Activated naive CD8-positive, alpha-beta T cell treated with anti-CD3 and anti-CD28 coated beads for 36 hours (primary cell): ENCODE measurements at places on chromosomes 6 and 20.

DNA sequence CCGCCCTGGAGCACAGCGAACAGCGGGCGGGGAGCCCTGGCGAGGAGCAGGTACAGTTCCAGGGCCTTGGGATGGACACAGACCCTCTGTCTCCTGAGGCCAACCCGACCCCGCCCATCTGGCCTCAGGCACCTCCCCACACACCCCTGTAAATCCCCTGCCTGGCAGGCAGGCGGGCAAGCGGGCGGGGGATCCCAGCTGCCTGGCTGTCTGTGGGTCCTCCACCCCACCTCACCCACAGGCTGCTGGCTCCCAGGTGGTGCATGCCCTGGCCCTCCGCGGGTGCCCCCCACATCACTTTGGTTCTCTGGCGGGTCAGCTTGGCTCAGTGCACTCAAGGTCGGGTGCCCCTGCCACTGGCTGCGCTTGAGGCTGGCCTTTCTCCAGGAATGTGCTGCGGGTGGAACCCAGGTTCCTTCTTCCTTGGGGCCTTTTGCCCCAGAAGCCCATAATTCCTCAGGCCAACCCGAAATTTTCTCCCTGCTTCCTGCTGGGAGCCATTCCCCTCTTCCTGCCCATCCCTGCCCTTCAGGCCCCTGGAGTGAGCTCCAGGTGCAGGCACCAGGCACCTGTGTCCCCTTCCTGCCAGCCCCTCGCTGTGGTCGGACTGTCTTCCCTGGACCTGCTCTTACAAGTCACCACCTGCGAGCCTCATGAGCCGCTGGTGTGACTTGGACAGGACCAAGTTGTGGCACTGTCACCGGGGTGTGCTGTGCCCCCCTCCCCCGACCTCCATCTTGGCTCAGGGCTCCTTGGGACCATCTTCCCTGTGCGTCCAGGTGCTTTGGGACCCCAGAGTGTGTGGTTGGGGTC, 5.3 kb upstream of the TNFRSF6B start:
- no peak for DNase-seq

DNA sequence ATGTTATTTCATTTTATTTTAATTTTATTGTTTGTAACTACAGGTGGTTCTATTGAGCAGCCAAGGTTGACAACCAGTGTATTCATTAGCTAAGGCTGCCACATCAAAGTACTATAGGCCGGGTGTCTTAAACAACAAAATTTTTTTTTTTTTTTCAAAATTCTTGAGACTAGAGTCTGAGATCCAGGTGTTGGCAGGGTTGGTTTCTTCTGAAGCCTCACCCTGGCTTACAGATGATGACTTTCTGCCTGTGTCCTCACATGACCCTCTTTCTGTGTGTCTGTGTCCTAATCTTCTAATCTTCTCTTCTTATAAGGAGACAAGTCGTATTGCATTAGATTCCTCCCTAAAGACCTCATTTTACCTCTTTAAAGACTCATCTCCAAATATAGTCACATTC, 208.4 kb downstream of the MANEA start:
- no peak for DNase-seq

GRCh38 chr6:26329763-26330511, 35.1 kb upstream of the BTN3A2 start:
- peak; percentile 63 for DNase-seq

- DNase-seq: no peak
These were observed 59.4 kb upstream of the SCP2D1 start for GRCh38 chr20:18754030-18754652.

DNA sequence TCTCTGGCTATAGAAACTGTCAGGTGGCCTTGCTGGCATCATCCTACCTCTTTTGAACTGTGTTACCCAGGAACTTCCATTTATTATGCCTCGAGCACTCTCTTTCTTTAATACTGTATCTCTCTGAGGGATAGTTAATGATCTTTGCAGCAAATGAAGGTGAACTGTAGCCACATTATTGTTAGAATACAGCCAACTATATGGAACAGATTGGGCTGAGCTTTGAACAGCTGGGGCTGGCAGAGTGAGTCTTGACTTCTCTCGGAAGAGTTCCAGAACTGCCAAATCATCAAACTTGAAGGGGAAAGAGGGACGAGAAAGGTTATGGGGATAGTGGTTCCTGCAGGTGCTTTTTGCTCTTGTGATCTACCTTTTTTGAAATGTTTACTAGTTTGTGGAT, 237.7 kb downstream of the PRL start:
- DNase-seq: no peak

DNA sequence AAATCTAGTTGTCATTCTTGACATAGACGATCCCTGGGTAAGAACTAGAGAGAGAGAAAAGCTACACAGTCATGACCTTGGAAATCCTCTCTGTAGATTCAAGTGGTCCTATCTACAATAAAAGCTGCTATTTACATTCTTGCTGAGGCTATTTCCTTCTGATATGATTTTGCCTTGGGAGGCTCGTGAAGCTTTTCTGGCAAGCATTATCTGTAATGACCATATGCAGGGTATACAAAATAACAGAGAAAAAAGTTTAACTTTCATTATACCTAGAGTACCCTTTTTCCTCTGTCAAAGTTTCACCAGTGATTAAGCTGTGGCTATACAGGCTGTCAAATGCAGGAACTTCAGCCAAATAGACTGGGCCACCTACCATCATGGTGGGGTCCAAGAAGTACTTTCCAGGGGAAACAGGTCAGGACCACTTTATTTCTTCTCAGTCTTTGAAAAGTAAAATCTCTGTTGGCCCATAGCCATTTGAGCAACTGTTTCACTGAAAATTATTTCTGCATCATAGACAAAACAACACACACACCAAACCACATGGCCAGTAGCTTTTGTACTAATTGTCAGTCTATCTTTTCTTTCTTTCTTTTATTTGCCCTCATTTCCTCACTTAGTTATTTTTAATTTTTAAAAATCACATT, 677.0 kb upstream of the ID4 start:
- no peak for DNase-seq

GRCh38 chr20:23403751-23404150, 17.5 kb downstream of the NAPB start:
- DNase-seq: no peak

GRCh38 chr6:71277926-71278600, 10.5 kb upstream of the OGFRL1 start:
- DNase-seq: no peak

GRCh38 chr6:30691208-30691847, 544 bp upstream of the NRM start:
- no peak for DNase-seq

GRCh38 chr6:51024126-51024525, 205.5 kb downstream of the TFAP2B start:
- no peak for DNase-seq

DNA sequence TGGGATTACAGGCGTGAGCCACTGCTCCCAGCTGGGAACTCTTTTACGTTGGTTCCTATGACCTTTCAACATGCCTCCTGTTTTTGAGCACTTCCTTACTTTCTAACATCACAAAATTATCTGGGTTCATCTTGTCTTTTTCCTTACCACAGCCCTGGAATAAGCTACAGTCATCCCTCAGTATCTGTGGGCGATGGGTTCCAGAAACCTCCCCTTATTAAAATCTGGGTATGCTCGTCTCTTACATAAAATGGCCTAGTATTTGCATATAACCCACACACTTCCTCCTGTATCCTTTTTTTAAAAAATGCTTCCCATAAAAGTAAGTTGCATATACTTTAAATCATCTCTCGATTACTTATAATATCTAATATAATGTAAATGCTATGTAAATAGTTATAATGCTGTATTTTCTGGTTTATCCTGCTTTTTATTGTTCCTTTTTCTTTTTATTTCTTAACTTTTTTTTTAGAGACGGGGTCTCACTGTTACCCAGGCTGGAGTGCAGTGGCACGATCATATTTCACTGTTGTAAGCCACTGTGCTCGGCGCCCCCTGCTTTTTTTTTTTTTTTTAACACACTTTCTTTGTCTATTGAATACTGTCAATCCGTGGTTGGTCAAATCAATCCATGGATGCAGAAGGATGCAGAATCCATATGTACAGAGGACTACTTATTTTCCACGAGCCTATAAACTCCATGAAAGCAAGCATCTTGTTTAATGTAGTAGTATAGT, 9.2 kb downstream of the RPF2 start:
- no peak for DNase-seq

GRCh38 chr6:44202972-44203750, 13.6 kb upstream of the MYMX start:
- no peak for DNase-seq

DNA sequence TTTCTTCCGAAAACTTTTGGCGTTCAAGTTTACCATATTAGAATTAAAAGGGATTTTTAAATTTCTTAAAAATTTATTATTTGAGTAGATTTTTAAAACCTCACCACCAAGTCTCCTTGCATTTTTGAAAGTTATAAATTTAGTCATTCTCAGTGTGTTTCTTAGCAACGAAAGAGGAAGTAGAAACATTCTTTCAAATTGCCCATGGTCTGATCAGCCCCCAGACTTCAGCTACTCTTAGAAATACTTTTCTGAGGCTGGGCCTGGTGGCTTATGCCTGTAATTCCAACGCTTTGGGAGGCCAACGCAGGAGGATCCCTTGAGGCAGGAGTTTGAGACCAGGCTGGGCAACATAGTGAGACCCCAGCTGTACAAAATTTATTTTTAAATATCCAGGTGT, 15.1 kb upstream of the RTF2 start:
- DNase-seq: no peak

GRCh38 chr6:29917857-29918256, 24.5 kb upstream of the HLA-A start:
- DNase-seq: no peak

DNA sequence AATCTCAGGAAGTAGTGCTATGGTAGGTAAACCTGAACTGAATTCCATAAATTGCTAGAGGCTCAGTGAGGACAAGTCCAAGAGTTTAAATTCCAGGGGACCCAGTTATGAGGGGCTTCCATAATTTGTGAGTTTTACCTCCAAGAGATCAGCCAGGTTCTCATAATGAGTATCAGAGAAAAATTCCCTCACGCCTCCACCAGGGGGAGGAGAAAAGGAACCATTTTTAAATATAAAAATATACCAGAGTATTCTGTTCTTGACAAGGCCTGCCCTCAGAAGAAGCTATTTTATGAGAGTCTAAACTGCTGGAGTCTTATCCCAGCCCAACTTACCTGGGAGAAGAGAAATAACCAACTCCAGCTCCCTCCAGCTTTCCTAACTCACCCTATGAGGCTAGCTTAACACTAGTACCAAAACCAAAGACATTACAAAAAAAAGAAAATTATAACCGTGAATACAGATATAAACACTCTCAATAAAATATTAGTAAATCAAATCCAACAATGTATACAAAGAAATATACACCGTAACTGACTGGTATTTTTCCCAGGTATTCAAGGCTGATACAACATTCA, 158.7 kb downstream of the TFAP2A start:
- no peak for DNase-seq

GRCh38 chr6:100121854-100122609, 128.0 kb upstream of the MCHR2 start:
- no peak for DNase-seq

DNA sequence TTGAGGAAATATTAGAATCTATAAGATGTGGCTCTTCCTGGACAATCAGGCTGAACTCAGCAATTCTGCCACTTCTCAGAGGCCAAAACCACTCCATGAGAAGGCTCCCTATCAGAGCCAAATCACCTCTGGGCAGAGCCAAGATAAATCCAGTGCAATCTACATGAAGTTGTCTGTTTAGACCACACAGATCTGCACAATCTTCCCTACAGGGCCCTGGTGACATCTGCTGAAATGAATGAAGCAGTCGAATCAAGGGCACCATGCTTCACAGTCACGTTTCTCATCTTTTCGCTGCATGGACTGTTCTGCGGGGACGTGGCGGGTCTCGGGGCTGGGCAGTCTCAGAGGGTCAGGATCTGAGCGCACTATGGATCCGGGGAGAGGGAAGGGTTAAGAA, 60.1 kb upstream of the CD93 start:
- DNase-seq: no peak

DNA sequence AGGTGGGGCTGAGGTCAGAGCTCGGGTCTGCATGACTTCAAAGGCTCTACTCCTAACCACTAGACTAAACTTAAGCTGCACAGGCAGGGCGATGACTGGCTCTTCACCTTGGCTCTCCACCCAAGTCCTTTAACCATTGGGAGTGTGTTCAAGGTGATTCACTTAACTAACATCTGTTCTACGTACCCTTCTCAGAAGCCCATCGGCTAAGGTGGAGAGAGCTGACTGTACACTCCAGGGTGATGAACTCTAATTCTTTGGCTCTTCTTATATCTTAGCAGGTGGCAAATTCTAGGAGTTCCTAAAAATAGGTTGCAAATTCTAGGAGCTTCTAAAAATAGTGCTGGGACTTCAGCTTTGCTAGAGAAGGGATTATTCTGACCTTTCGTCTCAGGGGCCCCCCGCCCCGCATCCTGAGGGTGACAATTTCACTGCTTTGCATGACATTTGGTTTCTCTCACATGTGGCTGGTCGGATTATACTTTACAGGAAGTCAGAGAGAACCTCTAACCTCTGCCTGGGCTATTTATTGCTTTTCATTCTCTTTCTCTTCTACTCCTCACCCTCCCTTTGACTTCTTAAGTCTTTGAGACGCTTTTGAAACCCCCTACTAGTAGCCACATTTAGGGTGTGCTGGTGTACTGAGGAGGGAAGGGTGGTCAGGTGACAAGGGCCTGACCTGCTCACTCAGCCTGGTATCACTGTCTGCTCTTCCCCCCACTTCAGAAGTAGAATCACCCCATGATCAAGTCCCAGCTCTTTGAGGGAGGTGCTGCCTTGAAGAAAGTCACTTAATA, 55.5 kb downstream of the PRDM1 start:
- DNase-seq: peak; percentile 83

DNA sequence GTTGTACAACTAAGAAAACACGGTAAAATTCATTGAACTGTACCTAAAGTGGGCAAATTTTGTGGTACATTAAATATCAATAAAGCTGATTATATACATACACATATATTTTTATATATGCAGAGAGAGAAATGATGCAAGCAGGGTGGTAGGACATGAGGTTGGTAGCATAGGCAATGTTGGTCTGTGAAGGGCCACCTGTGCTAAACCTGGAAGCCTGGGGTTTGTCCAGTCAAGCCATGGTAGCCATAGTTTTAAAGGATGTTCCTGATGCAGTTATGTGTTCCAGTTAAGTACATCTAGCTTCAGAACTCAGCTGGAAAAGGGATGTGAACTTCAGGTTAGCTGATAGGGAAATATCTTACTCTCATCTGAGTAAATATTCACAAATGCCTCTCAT, 60.1 kb downstream of the TRIM38 start:
- no peak for DNase-seq

DNA sequence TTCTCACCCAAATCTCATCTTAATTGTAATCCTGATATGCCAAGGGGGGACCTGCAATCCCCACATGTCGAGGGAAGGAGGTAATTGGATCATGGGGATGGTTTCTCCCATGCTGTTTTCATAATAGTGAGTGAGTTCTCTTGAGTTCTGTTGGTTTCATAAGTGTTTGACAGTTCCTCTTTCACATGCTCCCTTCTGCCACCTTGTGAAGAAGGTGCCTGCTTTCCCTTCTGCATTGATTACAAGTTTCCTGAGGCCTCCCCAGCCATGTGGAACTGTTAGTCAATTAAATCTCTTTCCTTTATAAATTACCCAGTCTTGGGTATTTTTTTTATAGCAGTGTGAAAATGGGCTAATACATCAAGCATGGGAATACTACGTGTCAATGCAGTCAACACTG, 925.0 kb upstream of the MAN1A1 start:
- DNase-seq: no peak
